ENCODE measurements at places on chromosomes 2 and 18.

DNA sequence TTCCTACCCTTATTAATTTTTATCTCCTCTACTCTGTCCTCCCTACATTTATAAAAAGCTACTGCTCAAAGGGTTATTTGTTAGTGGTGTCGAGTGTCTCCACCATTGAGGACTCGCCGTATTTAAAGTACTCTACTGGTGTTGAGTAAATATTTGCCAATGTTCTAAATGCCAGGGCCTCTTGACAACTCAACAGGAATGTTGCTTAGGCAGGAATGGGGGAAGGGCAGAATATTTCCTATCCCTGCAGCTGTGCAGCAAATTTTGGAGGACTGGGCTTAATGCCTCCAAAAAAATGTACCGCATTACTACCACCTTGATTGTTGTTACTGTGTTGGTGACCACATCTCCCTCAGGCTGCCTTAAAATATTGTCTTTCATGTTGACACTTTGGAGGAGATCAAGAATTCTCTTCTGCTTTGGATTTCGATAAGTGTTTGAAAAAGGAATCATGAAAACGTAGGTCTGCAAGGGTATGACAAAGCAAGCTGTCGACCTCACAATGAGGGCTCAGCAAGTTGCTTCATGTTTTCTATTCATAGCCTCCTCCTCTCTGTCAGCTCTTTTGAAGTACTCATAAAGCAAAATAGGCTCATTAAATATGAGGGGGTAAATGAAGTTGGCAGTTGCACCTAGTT lies 84.3 kb downstream of the EFEMP1 start:
- DNase-seq, result no peak

DNA sequence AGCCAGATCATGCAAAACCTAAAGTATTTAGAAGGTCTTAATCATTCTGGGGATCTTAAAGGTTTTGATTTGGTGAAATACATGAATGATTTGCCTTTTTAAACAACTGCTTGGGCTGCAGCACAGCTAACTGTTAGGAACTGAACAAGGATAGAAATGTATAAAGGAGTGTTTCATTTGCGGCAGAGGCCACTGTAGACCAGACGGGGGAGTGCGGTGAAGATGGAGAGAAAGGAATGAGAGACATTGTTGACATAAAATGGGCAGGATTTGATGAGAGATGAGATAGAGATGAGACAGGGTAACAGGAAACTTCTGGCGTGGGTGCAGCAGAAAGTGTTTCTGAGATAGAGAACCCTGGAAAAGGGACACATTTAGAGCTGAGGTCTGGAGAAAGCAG lies 308.1 kb downstream of the TMX3 start:
- no peak for DNase-seq

DNA sequence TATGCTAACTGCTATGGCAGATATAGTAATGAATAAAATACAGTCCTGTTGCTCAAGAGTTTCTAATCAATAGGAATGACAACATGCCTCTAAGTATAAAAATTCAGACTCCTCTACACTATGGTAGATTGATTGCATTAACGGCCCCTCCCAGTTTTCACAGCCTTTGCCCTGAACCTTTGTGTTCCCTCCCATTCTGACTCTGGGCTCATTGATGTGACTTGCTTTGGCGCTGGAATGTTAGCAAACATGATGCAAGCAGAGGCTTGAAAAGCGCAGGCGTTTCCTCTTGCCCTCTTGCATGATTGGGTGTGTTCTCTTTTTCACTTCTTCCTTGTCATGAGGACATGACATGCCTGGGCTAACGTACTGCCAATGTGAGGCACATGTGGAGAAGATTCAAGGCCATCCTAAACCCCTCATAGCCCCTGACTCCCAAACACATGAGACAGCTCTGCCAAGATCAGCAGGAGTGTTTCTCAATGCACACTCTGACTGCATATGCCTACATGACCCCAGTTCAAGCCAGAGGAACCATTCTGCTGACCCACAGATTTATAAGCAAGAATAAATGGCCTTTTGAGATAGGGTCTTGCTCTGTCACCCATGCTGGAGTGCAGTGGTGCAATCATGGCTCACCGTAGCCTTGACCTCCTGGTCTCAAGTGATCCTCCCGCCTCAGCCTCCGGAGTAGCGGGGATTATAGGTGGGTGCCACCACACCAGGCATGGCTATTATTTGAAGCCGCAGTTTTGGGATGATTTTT lies 49.7 kb upstream of the CD28 start:
- no peak for DNase-seq

GRCh38 chr18:75349668-75350511 lies 77.6 kb downstream of the SMIM21 start:
- no peak for DNase-seq

DNA sequence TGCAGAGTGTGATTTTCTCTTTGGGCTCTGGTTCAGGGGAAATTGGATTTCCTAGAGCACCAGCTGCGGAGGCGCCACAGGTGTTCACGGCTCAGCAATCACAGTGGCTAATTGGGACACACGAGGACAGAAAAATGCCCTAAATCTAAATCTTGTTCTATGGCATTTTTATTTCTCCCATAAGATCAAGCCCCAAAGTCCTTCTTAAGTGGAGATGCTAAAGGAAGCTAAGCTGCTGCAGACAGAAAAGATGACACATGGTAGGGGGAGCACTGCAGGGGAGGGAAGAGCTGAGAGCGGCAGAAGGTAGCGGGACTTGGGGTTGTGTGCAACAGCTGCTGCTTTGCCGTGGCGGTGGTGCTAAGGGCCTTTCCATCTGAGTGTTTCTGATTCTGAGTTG lies 280.6 kb downstream of the MYT1L start:
- no peak for DNase-seq

DNA sequence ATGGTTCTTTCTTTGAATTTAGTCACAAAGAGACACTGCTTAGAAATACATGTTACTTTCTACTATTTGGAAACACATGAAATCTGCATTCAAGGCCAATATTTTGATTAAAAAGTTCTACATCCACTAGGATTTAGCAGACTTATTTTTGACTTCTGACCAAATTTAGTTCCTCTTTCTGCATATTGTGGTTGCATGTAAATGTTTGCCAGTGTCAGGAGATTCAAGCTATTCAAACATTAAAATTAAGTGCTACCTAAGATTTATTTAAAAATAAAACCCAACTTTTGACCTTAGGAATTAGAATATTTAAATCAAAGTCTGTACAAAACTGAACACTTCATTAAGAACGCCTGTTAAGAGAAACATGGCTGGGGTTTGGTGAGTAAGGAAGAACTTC lies 891.1 kb downstream of the CPS1 start:
- DNase-seq, result no peak

GRCh38 chr2:122083256-122084048 lies 328.0 kb downstream of the TSN start:
- no peak for DNase-seq

DNA sequence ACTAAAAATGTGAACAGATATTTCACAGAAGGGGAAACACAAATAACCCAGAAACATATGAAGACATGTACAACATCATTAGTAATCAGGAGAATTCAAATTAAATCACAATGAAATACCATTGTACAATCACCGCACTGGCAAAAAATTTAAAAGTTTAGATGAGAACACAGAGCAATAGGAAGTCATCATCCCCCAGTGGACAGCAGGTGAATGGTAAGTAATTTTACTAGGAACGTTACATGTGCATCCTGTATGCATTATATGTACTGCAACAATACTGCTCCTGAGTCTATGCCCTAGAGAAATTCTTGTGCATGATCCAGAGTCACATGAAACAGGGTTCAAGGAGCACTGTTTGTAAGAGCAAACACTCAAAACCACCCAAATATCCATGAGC lies 713.8 kb downstream of the NRXN1 start:
- no peak for DNase-seq

DNA sequence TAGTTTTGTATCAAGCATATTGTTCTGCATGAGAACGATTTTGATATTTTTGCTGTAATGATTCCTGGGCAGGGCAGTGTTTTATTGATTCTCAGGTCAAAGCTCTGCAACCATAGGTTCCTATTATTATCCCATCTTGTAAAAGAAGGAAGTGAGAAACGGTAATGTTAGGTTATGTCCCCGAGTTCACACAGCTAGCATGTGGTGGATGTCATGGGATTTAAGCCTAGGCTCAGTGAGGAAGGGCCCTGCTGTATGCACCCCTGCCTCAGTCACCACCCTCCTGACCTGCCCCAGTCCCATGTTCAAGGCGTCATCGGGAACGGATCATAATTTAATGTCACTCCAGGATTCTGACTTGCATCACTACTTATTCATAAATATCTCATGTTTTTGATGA lies 10.7 kb downstream of the ACP1 start:
- DNase-seq, result no peak

- DNase-seq, result no peak
Observed at GRCh38 chr2:232488721-232489300, 1.2 kb upstream of the ECEL1 start.

GRCh38 chr2:236169741-236170589 lies 1.8 kb upstream of the GBX2 start:
- DNase-seq, result no peak

DNA sequence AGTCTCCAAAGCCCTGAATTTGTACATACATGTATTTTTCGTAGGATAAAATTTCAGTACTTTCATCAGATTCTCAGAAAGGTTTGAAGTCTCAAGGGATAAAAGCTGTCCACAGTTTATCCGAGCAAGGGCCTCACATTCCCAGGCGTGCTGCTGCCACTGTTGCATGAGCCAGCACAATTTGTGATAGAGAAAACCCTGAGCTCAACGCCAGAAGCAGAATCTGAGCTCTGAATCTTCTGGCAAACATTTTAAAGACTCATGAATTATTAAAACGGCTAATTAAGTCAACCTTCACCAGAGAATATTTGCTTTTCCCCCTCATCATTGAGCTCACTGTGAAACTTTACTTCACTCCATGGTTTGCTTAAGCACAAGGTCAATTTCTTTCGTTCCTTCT lies 38.5 kb upstream of the STPG4 start:
- no peak for DNase-seq

GRCh38 chr2:9799011-9799596 lies 44.2 kb upstream of the TAF1B start:
- no peak for DNase-seq

GRCh38 chr18:21071071-21071470 lies 40.5 kb downstream of the ROCK1 start:
- DNase-seq, result no peak

GRCh38 chr18:58391932-58392323 lies 237.0 kb downstream of the ALPK2 start:
- DNase-seq, result no peak

- DNase-seq, result no peak
Observed at GRCh38 chr2:14803994-14804393, 171.5 kb downstream of the LRATD1 start.

Data from stimulated activated CD8-positive, alpha-beta memory T cell treated with anti-CD3 and anti-CD28 coated beads, Interleukin-7, amount 100 ng/mL, for 1 hour (primary cell).